ENCODE measurements at places on chromosomes 6 and 20.
A peak's percentile ranks its signal among the peaks of the same experiment; 100 is the strongest.

DNA sequence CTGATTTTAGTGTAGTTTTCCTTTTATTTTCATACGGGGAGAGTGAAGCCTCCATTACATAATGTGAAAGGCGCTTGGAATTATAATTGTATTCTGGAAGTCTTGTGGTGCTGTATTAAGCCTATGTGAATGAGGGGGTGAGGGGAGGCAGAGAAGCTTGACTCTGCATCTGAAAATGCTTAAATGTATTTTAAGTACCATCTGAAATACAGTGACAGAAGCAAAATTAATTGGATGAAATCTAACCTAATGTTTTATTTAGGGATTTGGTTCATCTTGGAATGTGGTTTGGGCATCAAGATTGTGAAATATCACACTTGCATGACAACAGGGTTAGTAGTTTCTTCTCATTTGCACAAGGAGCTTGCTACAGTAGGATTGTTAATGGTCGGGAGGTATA lies 41.2 kb downstream of the TMEM200A start:
- DNase-seq, result no peak

GRCh38 chr6:74114428-74114827 lies 418.4 kb downstream of the CD109 start:
- no peak for DNase-seq

GRCh38 chr6:46773201-46773855 lies 19.9 kb upstream of the MEP1A start:
- no peak for DNase-seq

DNA sequence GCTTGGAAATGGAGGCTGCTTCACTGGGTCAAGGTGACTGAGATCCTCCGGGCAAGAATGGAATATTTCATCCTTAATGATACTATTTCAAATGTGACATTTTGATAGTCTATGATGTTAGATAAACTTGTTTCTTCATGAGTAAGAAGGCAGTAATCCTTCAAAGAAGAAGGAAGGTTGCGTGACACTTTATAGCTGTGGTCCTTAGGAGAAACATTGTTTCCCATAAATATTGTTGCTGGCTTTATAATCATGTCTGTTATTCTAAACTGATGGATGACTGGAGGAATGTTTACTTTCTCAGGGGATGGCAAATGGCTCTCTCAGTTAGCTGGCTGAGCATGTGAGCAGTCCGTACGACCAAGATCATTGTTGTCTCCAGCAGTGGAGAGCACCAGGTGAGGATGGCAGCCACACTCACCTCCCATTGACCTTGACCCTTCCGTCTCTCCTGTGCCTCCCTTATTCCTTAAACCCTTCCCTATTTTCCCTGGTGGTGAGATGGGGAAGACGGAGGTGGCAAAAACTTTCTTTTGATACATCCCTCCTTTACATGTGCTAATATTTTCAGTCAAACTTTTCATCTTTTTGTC lies 171.2 kb upstream of the OLIG3 start:
- DNase-seq, result no peak

DNA sequence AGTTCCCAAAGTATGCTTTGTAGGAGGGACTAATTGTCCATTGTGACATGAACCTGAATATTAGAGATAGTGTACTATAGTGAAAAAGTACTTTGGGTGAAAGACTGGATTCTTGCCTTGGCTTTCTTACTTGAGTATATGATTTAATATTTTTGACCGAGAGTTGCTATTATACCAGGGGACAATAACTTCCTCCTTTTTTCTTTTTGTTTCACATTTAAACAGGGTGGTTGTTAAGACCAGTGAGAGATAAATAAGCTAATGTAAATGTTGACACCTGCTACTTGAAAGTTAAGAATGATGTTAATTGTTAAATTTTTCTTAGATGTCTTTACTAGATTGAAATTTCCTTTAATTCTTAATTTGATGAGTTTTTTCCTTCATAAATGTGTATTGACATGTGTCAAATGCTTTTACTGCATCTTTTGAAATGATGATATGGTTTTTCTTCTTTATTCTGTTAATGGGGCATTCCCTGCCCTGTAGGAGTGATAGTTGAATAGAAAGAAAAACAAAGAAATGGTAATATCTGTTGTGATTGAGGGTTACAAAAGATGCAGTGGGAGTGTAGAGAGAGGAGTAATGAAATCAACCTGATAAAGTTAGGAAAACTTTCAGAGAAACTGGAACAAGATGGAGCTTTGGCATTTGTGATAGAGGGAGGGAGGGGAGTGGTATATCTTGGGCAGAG lies 48.4 kb downstream of the ZFAND3 start:
- DNase-seq, result no peak

GRCh38 chr6:31152781-31153180 lies 4.8 kb downstream of the CCHCR1 start:
- DNase-seq, result no peak

- no peak for DNase-seq
Measured at GRCh38 chr6:33961691-33962090, 157.9 kb upstream of the MLN start.

DNA sequence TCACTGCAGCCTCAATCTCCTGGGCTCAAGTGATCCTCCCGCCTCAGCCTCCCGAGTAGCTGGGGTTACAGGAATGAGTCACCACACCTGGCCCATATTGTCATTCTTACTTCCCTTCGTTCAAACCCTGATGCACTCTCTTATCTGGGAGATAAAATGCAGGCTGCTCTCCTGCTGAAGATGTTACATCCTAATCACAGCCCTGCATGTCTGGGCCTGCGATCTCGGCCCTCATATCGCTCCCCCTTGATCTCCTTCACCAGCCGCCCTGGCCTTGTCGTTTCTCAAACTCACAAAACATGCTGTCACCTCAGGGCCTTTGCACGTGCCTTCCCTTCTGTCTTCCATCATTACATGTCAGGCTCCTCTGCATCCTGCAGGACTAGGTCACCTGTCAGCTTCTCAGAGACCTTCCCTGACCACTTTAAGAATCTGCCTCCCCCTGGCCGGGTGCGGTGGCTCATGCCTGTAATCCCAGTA lies 8.8 kb upstream of the C20orf203 start:
- no peak for DNase-seq

DNA sequence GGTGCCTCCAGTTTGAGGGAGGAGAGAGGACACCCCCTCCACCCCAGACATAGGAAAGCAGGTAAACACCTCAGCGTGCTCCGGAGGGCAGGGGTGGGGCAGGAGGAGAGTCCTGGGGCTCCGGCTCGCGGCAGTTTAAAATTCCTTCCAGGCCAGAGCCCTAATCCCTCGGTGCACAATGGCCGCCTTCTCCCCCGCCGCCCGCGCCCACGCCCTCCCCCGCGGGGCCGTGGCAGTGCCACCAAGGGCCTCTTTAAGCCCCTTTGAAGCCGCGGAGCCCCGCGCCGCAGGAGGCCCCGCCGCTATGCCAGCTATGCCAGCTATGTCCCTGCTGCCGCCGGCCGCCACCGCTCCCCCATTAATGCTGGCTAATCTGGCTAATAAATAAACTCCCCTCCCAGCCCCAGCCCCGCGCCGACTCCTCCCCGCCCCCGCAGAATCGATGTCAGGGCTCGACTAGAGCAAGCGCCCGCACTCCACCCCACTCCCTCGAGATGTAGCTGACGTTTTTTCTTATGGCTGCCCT lies 125.1 kb downstream of the MRPL14 start:
- no peak for DNase-seq

DNA sequence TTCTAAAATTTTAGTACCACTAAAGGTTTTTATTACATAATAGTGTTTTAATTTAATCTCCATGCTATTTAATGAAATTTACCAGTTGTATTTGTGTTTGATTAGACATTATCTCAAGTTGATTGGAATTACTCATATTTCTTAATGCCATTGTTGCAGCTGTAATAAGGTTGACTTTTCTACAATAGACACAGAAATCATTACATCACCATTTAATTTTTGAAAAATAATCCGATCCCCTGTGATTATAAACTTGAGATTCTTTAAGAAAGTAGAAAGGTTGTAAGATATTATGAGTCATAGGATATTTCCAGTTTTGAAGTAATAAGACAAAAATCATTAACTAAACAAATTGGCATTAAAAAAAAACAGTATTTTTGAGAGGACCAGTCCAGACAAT lies 161.4 kb downstream of the PRL start:
- DNase-seq, result no peak

DNA sequence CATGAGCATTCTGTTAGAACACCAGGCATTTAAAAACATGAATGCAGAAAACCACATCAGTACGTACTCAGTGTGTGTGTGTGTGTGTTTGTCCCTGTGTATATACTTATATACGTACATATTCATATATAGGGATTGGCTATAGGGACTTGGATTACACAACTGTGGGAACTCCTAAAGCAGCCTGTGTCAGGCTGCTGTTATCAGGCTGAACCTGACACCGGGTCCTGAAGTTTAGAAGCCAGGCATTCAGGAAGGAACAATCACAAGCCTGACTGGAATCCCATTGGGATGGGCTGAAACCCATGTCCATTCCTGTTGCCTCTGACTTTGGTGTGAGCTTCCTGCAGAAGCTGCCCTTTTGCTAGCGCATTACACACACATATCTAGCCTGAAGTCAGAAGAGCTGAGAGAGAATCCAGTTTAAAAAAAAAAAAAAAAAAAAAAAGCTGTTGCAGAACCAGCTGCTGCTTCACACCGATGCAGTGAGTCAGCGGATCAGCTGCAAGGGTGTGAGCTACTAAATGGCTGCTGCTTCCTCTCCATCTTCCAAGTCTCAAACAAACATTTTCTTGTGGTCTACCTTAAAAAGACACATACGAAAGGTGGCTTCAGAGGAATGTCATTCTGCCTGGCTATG lies 348.1 kb downstream of the THBS2 start:
- DNase-seq, result no peak

DNA sequence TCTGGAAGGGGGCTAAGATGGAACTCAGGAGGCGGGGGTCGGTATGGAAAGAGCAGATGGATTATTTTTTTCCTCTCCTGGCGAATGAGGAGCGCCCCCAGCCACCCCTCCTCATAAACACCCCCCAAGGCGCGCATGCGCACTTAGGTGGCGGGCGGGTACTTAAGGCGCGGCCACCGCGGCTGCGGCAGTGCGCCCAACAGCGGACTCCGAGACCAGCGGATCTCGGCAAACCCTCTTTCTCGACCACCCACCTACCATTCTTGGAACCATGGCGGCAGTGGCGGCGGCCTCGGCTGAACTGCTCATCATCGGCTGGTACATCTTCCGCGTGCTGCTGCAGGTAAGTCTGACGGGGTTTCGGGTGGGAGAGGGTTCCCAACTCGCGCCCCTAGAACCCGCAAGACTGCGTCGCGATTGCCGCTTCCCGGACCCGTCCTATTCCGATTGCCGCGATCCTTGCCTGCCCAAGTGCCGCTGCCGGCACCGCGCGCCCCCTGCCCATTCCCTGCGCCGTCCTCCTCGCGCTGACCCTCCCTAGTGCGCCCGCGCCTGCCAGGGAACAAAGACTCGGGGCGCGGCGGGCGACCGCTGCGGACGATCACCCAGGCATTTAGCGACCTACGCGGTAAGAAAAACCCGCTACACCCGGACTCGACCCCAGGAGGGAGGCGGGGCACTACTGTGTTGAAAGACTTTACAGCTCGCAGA lies at the start of gene NNAT:
Gene NNAT, plus strand, starts transcription at position 190 of the 711 bp plus-strand sequence. Its CDS starts 82 bp downstream, at position 272.
- no peak for DNase-seq

GRCh38 chr6:40116832-40117231 lies 182.6 kb upstream of the MOCS1 start:
- no peak for DNase-seq

- no peak for DNase-seq
Measured at GRCh38 chr6:152846825-152847224, 96.2 kb downstream of the VIP start.

DNA sequence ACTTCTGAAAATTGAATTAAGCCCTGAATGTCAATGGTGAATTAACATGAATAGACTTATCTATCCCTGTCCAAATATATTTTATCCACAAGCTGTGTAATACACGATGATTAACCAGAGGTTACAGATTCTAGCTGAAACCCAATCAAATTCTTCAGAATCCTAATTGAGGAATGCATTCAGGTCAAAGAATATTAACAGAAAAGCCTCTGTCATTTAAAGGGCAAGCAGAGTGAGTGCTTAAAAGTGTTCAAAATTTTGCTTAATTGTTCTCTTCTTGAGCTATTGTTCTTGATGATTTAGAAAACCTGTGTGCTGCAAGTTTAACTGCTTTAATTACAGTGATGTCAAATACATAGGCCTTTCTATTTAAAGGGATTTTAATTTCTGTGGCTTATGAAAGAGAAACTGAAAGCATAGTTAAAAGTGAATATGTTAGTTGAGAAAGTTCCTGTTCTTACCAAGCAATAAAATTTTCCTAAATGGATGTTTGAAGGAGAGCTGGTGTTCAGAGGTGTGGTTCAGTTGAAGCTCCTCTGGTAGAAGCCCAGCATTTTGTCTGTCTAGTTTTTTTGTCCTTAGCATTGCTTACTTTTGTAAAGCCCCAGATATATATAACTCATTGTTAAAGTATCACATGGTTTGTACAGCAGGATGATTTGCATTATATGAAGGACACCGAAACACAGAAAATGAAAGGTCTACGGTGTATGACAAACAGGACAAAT lies 466.3 kb upstream of the PLCB4 start:
- DNase-seq, result no peak

GRCh38 chr6:1230689-1231605 lies 81.0 kb upstream of the FOXQ1 start:
- DNase-seq, result no peak

GRCh38 chr6:161130541-161130940 lies 139.0 kb downstream of the MAP3K4 start:
- DNase-seq, result no peak

DNA sequence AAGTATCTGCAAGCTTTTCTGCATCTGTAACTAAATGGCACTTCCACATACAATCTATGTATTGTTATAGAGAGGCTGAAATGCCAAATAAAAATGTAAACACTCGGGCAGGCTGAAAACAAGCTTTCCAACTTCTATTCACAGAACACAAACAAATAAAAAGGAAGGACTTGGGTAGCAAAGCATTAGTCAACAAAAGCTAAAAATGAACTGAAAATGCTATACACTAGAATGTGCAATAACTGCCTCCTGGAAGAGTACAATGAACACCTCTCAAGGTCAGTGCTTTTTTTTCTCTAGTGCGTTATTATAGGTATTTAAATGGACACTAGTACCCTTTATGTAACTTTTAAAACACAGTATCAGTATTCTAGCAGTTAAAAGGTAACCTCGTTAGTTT lies 31.4 kb downstream of the STK38 start:
- no peak for DNase-seq

DNA sequence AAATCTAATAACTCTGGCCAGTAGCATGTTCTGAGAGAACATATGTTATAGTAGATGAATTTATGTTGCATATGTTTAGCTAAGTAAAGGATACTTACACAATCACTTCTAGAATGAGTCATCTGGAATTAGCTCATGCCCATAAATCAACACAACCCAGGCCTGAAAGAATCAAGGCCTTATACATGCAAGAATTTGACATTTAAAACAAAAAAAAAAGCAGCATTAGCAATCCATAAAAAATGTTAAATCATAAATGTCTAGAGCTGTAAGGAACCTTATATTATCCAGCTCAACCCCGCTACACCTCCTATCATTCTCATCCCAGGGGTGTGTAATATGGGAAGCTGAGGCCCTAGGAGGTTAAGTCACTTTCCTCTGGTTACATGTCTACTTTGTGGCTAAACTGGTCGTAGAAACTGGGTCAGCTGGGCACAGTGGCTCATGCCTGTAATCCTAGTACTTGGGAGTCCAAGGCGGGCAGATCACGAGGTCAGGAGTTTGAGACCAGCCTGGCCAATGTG lies 105.2 kb upstream of the CARMIL1 start:
- DNase-seq, result peak; percentile 82

- DNase-seq, result no peak
Measured at GRCh38 chr6:166008441-166009369, 158.9 kb downstream of the TBXT start.

GRCh38 chr6:32742374-32742773 lies 1.2 kb downstream of the HLA-DQA2 start:
- no peak for DNase-seq

Measured in kidney epithelial cell (primary cell).